CD4-positive, alpha-beta T cell treated with Interleukin-17A for 1 hour (primary cell): ENCODE measurements at places on chromosomes 2 and 18.

GRCh38 chr2:200738590-200738989, 73.1 kb upstream of the BZW1 start:
- DNase-seq, result no peak

DNA sequence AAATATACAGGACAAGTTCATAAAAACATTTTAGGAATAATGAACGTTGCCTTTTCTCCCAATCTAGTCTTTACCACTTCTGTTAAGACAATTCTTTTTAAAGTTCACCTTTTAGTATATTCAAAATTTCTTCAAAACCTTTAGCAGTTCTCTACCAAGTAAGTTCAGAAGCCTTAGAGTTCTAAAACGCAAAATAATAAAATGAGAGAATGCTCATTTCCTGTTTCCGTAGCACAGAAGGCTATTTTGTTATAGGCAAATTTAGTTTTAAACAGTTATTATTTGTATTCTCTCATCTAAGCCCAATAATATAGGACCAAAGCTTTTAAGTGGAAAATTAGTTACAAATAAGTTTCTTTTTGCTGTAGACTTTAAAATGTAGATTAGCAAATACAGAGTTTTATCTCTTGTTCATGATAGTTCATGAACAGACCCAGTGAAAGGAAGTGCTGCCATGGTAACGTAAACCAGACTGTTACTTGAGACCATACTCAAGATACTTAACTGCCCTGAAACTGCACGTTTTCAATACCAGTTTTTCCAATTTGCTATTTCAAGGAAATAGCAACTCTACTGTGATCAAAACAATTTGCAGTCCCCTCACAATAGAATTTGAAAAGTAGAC, 173.1 kb upstream of the STON1 start:
- peak; percentile 77 for DNase-seq

DNA sequence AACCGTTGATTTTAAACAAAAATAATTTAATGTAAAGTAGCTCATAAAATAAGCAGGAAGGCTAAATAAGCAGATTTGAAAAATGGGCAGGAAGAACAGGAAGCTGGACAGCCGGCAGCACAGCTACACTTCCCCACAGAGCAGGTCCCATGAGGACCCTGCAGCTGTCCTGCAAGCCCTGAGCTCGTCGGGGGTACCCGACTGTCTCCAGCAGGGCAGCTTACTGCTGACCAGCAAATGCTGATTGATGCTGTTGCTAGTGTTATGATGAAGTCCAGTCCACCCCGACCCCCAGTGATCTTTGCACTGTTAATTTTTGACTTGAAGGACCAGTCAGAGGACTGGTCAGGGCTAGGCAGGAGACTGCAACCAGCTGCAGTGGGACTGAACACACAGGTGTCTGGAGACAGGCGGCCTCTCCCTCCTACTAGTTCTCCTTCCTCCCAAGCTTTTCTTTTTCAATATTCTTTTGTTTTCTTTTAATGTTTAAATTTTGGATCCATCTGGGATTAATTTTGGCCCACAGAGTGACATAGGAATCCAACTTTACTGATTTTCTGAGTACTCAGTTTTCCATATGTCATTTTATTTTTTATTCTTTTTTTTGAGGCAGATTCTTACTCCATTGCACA, 27.7 kb downstream of the POLE4 start:
- no peak for DNase-seq

GRCh38 chr2:44833171-44834069, 108.1 kb upstream of the SIX3 start:
- no peak for DNase-seq

DNA sequence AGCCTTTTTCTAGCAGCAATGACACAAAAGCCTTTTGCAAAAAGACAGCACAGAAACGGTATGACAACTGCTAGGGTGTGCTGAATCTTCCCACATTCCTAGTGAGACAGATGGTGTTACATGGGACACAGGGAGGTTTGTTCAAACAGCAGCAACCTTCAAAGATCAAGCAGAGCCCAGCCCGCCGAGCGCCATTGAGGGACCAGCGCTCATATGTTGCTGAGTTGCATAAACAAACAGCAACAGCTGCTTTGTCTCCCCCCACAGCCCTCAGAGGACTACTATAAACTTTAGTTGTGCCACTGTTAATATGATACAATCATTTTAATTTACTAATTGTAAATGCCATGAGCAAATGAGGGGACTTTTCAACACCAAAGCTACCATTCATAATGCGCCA, 117.7 kb downstream of the ZEB2 start:
- DNase-seq, result no peak

GRCh38 chr18:69708844-69709243, 238.8 kb downstream of the CD226 start:
- DNase-seq, result no peak

- no peak for DNase-seq
Observed at GRCh38 chr18:56167366-56167765, 471.0 kb downstream of the TXNL1 start.

DNA sequence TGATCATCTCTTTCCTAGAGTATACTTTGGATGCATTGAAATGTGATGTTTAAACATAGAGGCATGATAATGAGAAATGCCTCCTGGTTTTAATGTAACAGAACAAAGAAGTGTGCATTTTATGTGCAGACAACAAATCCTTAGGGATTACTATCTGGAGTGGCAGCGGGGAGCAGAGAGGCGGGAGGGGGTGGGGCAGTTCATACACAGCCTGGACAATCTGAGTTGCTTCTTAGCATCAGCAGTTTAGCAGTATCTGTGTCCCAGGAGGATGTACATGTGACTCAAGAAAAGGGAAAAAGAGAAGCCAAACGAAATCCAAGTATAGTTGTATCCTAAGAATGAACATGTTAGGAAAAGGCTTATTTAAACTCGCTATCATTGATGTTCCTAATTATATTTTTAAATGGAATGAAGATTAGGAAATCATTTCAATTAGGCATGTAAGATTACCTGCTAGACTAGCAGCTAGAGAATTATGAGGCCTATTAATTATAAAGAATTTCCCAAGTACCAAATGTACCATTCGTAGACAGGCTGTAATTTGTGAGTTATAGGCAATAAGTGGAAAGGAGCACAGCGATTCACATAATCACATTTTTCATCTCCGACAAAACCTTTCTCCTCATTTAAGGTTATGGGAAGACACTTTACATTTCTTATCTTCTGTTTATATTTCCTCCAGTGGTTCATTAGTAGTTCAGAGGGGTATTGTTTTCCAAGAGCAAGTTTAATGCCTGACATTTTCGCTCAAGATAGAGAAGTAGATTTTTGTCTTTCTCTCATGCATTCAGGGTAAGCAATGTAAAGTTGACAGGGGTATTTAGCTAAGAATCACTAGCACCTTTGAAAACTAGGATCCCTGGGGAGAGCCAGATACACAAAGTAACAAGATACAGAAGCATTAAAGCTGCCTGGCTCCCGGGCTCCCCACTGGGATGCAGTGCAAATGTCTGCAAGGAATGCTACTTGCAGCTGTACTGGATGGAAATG, 141.3 kb upstream of the NOSTRIN start:
- DNase-seq, result no peak

DNA sequence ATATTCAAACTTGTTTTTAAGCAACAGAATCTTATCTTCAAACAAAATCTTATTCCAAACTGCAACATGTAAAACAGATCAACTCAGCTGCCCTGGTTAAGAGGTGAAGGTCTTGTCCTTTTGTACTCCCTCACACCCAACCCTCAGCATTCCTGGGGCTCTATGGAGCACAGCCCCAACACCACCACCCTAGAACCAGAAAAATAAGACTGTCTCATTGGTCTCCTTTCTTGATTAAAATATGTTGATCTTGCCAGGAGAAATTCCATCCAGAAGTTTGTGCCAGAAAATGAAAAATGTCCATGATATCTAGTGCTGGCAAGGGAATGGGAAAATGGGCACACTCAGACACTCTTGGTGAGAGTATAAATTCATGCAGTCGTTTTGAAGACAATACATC, 62.1 kb upstream of the TMEM17 start:
- DNase-seq, result no peak

DNA sequence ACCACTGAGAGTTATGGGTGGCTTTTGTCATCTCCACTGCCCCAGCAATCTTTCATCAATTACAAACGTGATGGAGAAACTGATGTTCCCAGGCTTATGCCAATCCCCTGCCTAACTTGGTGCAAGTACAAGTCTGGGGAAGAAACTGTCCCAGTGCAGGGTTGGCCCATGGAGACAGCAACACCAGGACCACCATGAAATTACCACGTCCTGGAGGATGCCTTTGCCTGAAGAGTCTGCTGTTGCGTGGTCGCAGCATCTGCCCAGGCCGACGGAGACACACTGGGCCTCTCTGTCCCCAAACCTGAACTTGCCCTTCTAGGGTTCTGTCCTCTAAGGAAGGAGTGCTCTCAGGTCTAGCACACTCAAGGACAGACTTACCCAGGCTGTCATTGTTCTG, 496.8 kb upstream of the RAB6C start:
- no peak for DNase-seq

DNA sequence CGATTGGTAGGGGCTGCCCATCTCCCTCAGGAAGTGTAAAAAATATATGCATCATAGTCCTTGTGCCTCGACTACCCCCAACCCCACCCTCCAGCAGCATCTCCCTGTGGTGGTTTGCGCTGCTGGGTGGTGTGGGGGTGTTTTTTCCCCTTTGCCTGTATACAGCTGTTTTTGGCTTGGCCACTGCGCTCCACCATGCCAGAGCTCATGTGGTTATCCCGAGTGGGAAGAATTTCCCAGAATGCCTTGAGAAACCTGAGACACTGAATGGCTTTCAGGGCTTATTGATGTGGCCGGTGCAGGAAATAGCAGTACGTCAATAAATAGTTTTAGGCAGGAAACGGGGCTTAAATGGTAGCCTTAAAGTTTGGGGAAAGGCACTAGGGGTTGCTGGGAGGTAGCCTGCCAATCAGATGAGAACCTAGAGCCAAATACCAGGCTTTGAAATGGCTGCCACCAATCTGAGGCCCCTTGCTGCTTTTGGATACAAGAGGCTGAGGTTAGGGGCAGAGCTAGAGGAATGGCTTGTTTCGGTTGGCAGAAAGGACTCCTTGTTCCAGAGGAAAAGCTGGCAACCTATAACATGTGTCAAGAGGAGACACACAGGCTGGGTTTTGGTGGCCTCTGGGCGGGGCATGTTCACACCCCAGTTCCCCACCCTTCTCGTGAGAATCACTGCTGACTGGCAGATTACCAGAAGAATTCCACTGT, 144.1 kb downstream of the SMAD7 start:
- DNase-seq, result peak; percentile 71

- DNase-seq, result no peak
Observed at GRCh38 chr2:56455642-56456041, 271.9 kb downstream of the CCDC85A start.

- DNase-seq, result no peak
Observed at GRCh38 chr2:7424481-7424880, 507.3 kb downstream of the RNF144A start.

- DNase-seq, result no peak
Observed at GRCh38 chr2:208375491-208376068, 31.0 kb upstream of the PTH2R start.

DNA sequence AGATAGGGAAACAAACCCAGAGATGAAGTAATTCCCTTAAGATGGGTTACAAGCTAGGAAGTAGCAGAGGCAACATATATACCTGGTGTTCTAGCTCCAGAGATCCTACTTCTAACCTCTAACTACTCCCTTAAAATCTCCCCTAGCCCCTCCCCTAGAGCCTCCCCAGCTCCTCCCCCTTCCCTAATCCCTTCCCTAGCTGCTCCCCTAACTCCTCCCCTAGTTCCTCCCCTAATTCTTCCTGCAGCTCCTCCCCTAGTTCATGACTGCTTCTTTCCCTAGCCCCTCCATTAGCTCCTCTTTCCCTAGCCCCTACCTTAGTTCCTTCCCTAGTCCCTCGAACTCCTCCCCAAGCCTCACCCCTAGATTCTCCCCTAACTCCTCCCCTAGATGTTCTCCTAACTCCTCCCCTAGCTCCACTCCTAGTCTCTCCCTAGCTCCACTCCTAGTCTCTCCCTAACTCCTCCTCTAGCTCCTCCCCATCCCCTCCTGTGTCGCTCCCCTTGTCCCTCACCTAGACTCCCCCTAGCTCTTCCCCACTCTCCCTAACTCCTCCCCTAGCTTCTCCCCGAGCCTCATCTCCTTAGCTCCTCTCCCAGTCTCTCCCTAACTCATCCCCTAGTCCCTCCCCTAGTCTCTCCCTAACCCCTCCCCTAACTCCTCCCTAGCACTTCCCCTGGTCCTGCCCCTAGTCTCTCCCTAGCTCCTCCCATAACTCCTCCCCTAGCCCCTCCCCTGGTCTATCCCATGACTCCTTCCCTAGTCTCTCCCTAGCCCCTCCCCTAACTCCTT, 108.9 kb downstream of the CD226 start:
- no peak for DNase-seq

- peak; percentile 2 for DNase-seq
Observed at GRCh38 chr2:232420463-232421188, 14.0 kb downstream of the ALPG start.

GRCh38 chr2:9296559-9296958, 89.9 kb downstream of the ASAP2 start:
- no peak for DNase-seq

- DNase-seq, result no peak
Observed at GRCh38 chr18:23949863-23950262, 64.7 kb upstream of the TTC39C start.

- no peak for DNase-seq
Observed at GRCh38 chr18:23451491-23451890, 1.6 kb upstream of the RIOK3 start.

- no peak for DNase-seq
Observed at GRCh38 chr2:99700482-99701398, 210.9 kb upstream of the REV1 start.

DNA sequence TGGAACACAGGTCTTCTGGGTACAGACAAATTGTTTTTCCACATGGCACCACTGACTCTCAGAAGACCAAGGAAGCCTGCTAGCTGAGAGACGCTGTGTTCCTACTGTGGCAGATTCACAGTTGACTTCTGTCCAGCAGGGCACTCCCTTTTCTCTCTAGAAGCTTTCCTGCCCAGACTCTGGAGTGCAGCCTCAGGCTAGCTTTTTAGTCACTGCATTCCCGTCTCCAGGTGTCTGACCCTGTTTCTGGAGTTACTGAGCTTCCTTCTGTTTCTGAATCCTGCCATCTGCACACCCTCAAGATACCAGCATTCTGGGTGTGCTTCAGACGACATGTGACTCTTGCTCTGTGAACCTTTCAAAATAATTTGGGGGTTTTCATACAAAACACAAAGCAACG, 125.1 kb downstream of the TMEM200C start:
- DNase-seq, result no peak
